ENCODE measurements at places on chromosomes 3 and 15. TPM values are rescaled to one million over a fixed set of nuclear protein-coding genes. Genes with fewer than 3 reads are reported as not detected.

GRCh38 chr15:52466716-52467115 is 62.0 kb downstream of the MYO5A start:
- no peak for DNase-seq

DNA sequence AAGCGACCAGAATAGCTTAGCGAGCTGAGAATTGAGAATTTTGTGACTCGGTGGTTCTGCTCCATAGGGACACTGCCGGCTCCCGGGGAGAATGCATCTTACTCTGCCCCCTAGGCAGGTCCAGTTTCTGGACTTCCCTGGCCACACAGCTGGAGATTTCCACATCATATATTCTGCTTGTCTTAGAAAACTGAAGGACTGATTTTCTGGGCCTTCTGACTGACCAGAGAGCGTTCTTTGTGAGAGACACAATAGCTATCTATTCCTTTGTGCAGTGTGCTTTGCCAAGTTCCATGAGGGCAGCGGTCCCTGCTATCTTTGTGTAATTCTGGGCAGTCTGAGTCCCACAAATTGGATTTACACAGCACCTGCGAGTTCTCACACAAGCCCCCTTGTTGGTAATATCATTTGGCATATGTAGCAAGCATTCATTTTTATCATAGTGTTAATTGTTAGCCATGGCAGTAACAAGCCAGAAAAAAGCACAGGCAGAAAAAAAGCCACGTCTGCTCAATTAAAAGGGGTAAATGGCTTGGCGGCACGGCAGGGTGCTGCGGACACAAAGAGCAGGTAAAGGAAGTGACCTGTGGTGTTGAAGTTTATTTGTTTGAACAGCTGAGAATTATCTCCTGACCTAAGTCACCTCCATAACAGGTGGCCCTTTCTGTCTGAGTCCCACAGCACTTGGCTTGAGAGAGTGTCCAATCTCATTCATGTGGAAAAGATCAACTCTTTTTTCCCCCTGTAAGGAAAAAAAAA is 688.7 kb downstream of the TUSC7 start:
- peak; percentile 64 for DNase-seq

DNA sequence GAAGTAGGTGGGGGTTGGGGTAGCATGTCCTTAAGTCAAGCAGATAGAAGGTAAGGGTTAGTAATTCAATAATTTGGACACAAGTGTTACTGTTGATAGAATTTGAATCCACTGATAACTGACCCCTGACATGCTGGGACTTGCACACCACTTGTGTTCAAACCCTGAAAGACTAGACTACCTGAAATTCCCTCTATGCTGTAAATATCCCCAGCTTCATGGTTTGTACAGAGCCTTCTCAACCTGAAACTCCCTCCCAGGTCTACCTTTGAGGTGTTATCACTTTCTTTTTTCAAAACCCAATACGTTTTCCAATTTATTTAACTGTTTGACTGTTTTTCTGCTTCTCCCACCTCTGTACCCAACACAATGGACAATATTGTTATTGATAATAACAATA is 459.6 kb downstream of the NLGN1 start:
- DNase-seq, result no peak

GRCh38 chr3:46269556-46269955 is 27.3 kb downstream of the CCR3 start:
- DNase-seq, result no peak

GRCh38 chr3:124860599-124860998 is 26.6 kb downstream of the ITGB5 start:
- DNase-seq, result no peak

DNA sequence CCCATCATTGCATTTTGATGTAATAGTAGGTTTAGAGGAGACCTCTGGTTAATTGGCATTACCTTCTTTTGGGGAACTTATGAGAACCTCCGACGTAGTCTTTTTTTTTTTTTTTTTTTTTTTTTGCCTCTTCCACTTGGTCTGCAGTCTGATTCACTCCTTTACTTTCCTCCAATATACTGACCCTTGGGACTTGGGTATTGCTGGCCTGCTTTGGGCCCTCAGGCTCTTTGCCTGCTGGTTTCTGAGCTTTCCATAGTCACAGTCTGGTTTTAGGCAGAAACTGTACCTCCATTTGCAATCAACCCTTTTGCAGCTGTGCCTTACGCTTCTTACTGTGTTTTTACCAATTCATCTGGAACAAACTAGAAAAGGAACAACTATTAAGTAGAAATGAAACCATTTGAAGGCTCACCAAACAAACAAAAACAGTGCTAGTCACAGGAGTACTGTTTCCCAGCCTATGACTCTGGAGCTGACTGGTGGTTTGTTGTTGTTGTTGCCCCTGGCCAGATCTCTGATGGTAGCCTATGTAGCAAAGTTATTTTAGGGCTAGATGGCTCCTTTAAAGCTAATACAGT is 272.8 kb downstream of the BBX start:
- no peak for DNase-seq

GRCh38 chr3:68479779-68480178 is 452.6 kb downstream of the TAFA4 start:
- DNase-seq, result no peak

DNA sequence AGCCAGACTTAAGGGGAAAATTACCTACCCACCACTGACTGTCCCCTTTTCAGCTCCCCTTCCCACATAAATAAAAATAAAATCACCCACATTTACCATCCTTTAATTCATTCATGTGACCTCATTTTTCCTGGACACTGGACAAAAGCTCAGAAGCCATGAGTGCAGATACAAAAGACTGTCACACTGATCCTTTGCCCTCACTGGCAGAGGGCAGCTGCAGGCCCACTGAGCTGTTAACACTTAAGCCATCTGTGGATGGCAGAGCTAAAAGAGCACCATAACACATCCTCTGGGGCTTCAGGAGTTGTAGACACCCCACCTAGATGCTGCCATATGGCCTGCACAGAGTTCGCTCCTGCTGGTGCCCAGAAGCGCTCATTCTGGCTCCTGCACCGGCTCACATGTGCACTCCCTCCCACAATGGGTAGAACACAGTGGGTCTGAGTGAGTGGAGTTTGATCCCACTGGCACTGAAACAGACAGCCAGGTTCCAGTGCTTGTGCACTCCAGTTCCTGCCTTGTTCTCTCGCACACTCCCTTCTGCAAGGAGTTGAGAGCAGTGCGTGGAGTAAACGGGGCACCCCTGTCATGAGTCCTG is 38.8 kb downstream of the EDC3 start:
- DNase-seq, result no peak

Gene CHRNA7
- total RNA-seq, result 5.6 TPM

DNA sequence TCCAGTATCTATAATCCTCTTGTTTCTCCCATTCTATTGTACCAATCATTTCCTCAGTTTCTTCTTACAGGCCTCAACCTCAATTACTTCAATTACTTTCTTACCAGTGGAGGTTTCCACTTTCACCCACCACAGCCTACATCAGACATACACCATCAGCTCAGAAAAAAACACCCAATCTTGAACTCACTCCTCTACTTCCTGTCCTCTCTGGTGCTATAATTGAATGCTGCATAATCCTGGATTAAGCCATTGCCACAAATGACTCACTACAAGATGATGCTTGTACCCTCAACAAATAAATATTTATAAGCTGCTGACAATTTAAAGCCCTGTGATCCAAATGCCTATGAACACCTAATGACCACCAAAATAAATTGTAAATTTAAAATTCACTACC is 18.5 kb downstream of the RYK start:
- no peak for DNase-seq

DNA sequence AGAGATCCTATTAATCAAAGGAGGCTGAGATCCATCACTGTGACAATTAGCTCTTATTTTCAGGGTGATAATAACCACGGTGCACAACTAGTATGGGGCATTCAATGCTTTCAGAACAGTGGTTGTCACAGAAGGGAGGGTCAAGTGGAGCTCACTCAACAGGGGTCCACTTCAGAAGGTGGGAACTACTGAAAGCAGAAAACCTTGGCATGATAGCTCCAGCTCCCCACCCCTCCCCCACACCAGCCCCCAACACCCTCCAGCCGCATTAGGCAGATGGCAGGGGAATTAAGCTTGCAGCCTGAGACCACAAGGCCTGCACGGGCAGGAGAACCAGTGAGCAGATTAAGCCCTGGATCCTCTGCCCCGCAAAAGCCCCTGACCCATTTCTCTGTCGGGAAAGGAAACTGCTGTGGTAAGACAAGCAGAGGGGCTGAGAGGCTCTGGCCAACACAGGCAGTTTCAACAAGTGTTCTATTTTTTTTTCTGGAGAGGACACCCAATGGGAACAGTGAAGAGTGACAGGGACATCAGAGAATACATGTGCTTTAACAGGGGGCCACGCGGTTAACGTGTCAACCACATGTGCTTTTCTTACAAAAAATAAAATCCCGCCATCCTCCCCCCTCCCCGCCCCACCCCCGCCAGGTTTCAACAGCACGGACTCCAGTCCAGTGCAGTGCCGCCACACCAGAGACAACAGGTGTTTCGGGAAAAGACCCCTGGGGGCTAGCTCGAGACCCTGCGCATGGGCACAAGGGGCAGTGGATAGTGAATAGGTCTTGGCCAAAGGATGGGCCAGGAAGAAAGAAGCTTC is 997 bp downstream of the FYCO1 start:
- peak; percentile 38 for DNase-seq

Gene CTXN2
- total RNA-seq, result 0.07 TPM

Gene VPS18
- total RNA-seq, result 27.3 TPM

DNA sequence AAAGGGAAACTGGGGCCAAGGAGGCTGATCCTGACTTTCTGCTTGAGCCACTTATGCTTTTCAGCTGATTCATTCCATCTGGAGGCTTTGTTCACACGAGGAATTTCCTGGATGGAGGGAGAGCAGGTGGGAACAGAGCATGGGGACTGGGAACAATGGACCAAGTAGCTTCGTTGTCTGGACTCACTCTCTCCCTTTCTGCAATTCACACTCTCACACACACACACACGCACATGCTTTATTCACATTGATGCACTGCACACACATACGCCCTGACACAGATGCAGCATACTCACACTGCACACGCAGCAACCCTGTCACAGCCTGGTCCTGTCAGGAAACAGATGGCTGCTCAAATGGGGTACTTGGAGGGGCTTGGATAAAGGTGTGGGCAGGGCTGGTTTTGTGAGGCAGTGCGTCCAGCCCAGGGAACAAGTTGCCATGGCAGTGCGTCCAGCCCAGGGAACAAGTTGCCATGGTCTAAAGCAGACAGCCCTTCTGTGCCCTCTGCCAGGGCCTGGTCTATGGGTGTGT is 19.8 kb upstream of the CHCHD6 start:
- no peak for DNase-seq

Gene SLITRK3
- 4.4 TPM for total RNA-seq

DNA sequence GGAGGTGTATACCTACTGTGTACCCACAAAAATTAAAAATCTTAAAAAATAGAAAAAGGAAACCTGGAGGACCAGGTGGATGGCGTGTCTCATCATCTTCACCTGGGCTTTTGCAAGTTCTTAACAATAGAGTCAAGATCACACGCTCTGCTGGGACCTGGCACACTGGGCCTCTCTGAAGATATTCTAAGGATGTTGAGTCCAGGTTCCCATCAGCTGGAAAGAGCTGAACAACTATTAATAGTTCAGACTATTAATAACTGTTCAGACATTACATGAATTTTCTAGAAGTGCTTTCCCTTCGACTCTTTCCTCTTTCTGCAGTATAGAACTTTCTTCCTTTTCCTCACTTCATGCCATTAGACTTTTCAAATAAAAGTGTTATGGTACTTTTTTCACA is 320.2 kb upstream of the IL12A start:
- no peak for DNase-seq

Gene TRANK1
- 10.5 TPM for total RNA-seq

DNA sequence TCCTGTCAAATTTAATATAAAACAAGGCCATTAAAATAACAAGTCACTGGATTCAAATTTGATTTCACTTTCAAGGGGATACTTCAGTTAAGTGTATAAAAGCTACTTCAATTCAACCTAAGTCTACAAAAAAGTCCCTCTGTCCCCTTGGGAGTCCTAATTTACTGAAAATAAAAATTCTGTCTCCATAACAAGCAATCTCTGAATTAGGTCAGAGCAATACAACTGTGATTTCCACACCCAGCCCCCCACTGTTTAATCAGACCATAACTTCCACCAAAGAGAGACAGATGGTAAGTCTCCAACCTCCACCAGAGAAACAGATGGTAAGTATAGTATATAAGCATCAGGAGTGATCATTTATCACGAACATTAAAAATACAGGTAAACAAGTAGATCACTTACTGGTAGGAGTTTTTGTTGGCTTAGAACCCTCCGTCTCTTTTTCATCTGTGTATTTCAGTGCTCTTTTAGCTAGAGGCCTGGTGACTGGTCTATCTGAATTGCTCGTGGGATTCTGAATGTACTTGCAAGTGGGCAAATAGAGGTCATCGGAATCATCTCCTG is 12.1 kb downstream of the SGO1 start:
- no peak for DNase-seq

GRCh38 chr15:52331490-52332240 is 36.1 kb upstream of the MYO5C start:
- DNase-seq, result no peak

GRCh38 chr15:68405378-68406250 is 26.3 kb downstream of the ITGA11 start:
- no peak for DNase-seq

Gene LMLN
- 5.2 TPM for total RNA-seq

Gene WDR48
- 40.9 TPM for total RNA-seq

DNA sequence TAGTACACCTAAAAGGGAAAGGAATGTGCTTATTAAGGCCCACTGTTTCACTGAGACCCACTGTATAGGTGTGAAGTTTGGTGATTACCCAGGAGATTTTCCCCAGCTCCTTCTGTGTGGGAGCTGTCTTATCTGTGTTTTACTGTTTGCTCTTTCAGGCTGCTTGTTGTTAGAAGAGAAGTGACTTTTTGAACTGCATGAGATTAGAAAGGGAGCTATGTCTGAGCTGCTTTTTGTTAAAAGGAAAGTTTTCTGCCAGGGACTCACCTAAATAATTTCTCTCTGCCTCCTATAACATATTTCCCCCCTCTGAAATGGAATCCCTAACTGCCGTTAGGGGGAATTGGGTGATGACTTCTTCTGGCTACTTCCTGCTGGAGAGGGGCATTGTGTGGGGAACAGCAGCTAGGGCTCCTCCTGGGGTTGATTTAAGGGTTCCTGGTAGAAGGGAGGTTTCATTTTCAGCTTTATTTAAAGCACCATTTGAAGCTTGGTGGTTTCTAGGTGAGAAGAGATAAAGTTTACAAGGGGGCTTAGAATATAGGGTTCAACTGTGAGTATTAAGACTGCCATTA is 77.1 kb upstream of the ATP11B start:
- no peak for DNase-seq

GRCh38 chr3:32569540-32570420 is 878 bp downstream of the DYNC1LI1 start:
- peak; percentile 94 for DNase-seq

Gene CLEC3B
- total RNA-seq, result 0.92 TPM

DNA sequence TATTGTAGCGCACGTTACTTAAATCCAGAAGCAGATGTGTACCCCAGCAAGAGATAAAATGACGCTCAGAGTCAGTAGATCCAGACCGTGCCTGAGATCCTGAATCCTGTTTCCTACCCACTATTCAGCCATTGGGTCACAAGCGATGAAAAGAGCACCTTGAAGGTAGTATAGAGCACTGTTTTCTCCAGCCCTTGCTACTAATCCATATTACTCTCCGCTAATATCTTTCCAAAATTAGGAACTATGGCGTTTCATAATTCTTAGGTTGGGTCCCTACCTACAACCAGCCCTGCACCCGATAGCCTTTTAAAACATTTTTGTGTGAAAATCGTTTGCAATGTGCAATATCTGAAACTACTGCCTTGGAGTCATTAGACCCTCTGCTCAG is 596 bp downstream of the BTD start:
- no peak for DNase-seq

Data from WTC11 (cell line).